ENCODE measurements at places on chromosomes 5 and 9. TPM values are rescaled to one million over a fixed set of nuclear protein-coding genes. Genes with fewer than 3 reads are reported as not detected.

Gene PDGFRB
- 195 TPM for total RNA-seq

Gene PCDHGA3
- 0.79 TPM for total RNA-seq

Gene GRIN3A
- total RNA-seq: not detected

Gene OMD
- total RNA-seq: 1.2 TPM

Gene PCDH12
- total RNA-seq: 0.46 TPM

Gene TCF7
- total RNA-seq: 0.40 TPM

Gene SLC25A48
- not detected for total RNA-seq

Gene HACD4
- 2.0 TPM for total RNA-seq

Gene OR1J1
- not detected for total RNA-seq

Gene EGFLAM
- total RNA-seq: 2.9 TPM

Gene FLT4
- total RNA-seq: 0.33 TPM

Gene SREK1
- 66.4 TPM for total RNA-seq

Gene BARHL1
- not detected for total RNA-seq

Gene NEUROG1
- not detected for total RNA-seq
